NCI-H1105 treated with DMSO at 0.1 percent for 48 hours (cell line): ENCODE measurements at places on chromosomes 13 and 19.

GRCh38 chr13:48656608-48657007, 2.9 kb downstream of the CYSLTR2 start:
- DNase-seq: no peak

DNA sequence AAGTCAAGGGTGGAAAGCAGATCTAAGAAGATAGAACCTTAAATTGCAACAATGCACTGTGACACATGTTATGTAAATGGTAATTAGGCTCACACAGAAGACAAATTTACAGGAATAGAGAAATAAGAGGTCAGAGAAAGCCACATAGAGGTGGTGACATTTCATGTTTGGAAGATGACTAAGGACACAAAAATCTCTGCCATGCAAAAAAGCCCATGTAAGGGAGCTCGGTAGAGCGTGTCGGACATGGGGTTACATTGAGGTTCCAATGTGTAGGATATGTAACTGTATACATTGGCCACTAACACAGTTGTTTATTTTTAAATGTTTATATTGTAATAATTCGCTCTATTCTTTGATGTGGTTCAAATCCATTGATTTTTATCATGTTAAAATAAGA, 33.7 kb downstream of the SUGT1 start:
- no peak for DNase-seq

DNA sequence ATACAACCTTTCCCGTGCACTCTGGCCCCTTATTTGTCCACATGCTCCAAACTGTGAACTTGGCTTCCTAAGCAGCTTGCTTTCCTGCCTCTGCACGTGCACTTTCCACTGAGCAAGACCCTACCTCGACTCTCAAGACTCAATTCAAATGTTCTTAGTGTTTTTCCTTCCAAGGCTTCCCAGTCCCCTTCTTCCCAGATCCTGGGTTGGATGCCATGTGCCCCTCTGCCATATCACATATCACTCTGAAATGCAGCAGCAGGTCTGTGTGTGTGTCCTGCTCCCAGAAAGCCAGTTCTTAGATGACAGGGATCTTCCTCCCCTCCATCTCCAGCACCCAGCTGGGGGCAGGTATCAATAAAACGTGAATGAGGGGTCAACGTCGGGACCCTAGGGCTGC, 3.0 kb downstream of the ZNF557 start:
- no peak for DNase-seq

DNA sequence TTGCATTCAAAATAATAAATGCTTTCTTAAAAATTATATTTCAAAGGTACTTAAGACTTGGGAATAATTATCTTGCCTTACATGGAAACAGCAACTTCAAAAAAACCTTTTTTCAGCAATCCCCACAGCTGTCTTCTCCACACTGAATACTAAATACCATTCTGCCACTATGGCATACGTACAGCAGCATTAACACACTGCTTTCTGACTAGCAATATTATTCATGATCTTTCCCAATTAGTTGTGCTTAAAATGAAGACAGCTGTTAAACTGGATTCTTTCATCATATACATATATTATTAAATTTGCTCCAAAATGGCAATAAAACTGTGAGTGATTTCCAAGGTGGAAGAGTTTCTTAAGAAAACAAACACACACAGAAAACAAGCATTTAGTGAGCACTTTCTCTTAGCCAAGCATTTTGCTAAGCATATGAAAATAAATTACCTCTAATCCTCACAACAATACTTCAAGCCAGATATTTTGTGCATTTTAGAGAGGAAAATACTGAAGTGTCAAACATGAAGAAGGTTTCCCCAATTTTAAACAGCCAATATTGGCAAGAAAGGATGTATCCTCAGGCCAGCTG, 609.5 kb downstream of the SLITRK1 start:
- DNase-seq: no peak

DNA sequence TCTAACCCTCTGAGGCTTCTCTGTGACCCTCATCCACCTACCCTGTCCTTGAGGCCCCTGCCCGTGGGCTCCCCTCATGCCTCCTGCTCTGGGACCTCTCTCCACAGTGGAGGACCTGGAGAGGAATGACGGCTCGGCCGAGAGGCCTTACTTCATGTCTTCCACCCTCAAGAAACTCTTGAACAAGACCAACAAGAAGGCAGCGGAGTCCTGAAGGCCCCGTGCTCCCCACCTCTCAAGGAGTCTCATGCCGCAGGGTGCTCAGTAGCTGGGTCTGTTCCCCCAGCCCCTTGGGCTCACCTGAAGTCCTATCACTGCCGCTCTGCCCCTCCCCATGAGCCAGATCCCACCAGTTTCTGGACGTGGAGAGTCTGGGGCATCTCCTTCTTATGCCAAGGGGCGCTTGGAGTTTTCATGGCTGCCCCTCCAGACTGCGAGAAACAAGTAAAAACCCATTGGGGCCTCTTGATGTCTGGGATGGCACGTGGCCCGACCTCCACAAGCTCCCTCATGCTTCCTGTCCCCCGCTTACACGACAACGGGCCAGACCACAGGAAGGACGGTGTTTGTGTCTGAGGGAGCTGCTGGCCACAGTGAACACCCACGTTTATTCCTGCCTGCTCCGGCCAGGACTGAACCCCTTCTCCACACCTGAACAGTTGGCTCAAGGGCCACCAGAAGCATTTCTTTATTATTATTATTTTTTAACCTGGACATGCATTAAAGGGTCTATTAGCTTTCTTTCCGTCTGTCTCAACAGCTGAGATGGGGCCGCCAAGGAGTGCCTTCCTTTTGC, 10.8 kb upstream of the ILF3 start:
- no peak for DNase-seq

- peak; percentile 74 for DNase-seq
Measured at GRCh38 chr19:46478356-46478986, 7.1 kb upstream of the PNMA8A start.

DNA sequence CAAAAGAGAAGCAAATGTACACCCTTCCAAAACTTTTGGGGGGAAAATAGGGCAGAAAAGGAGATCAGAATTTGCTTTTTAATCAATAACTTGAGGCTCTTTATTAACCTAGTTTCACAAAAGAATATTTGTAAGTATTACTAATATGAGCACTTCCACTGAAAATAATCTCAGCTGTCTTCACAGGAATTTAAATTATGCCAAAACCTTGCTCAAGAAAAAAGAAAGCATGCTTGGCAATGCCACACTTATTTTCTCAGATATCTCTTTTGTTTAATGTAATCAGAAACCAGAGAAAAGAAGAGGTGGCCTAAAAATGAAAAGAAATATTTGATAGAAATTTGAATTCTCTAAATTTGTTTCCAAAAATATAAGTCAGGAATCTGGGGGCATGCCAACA, 234.9 kb upstream of the GPC6 start:
- DNase-seq: no peak

- no peak for DNase-seq
Measured at GRCh38 chr13:30863796-30864195, 42.3 kb upstream of the MEDAG start.

GRCh38 chr13:111122056-111122455, 6.9 kb downstream of the ARHGEF7 start:
- DNase-seq: peak; percentile 51

DNA sequence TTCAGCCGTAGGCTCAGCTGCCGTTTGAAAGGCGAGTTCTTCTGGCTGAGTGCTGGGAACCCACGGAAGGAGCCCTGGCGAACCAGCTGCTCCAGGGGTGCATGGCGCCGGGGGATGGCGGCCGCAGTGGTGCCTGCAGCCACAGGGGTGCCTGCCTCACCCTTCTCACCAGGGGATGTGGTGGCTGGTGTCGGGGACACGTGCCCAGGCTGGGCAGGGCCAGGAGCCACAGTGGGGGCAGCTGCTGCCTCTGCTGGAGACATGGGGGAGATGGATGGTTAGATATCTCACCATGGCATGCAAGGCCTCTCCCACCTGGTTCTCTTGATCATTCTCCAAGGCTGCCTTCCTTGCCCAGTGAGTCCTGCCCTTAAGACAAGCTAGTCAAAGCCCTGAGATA, 17.1 kb downstream of the NUMBL start:
- no peak for DNase-seq

- peak; percentile 60 for DNase-seq
Measured at GRCh38 chr13:36981156-36981743, 17.9 kb downstream of the ALG5 start.

GRCh38 chr19:14443632-14444216, 10.6 kb downstream of the PKN1 start:
- DNase-seq: no peak

GRCh38 chr13:26071691-26072090, 19.9 kb upstream of the SHISA2 start:
- no peak for DNase-seq

DNA sequence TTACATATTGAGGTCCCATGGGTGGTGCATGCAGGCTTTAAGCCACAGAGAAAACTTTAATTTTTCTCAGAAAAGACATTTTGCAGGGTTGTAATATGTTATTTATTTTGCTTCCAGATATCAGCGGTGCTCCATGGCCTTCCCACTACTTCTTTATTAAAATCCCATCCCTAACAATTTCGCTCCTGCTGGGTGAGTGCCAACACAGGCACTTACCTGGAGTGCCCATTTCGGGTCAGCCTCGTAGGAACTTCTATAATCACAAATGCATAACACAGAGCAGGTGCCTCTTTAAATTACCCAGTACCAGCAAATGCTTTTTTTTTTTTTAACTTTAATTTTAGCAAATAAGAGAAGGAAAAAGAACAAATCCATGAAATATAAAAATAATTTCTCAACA, 86.4 kb downstream of the EFNB2 start:
- DNase-seq: peak; percentile 92

DNA sequence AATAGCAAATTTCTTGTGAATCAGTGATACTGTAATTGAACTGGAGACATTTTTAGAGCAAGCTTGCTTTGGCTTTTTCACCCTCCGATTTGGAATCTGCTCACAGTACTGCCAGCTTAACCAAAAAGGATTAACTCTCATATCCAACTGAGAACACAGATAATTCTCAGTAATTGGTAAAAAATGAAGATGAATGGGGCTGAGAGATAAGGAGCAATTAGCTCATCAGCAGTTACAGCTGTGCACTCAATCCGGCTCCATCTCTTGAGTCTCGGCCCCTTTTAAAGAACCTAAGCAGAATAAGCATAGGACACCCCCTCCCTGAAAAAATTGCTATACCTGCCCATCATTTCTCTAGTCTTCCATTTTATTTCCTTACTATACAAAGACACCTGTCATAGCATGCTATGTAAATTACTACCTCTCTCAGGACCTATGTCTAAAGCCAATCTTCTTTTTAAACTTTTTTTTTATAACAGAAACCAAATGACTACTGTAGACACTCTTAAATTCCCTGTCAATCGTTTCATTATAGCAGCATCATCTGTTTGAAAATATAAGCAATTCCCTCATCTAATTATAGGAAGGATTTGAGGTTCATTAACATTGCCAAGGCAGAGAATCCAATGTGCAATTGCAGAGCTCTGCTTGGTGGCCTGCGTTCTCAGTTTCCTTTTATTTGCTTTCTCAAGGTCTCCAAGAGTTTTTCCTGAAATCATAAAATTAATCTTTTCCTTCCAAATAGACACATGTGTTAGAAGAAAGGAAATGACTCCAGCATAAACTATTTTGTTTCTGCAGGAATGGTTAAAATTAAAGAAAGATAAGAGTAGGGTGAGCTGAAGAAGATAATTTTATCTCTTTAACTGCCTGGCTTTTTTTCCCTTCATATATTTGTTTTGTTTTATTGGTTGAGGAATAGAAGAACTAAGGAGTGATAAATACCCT, 242.1 kb downstream of the DACH1 start:
- DNase-seq: peak; percentile 35

- DNase-seq: no peak
Measured at GRCh38 chr13:76816394-76816793, 69.8 kb downstream of the KCTD12 start.

DNA sequence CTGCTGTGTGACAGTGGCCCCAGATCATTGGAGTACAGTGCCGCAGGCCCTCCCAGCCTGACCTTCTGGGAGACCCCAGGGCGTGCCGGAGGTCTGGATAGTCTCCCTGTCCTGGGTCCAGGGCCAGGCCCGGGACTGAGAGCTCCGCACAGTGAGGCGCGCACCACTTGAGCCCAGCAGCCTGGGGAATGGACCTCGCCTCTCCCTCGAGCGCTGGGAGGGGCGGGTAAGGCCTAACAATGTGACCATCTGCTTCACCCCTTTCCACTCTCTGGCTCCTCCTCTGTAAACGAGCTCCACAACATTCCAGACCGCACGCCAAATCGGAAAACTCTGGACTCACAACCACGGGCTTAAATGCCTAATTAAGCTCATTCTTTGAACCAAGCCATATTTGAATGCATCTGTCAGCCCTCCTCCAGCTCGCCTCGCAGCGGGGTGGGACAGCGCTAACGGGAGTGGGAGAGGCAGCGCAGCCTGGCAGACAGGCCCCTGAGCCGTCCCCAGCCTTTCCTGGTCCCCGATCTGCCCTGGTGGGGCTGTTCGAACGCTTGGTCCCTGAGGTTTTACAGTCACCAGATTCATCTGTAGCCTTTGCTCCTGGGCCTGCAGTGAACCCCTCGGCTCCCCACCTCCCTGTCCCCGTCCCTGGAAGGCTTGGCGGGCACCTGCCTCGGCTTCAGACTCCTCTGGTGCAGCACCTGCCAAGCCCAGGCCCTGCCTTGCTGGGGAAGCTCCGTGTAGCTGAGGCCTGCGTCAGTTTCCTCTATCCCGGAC, 120.7 kb upstream of the VSTM2B start:
- DNase-seq: peak; percentile 96

DNA sequence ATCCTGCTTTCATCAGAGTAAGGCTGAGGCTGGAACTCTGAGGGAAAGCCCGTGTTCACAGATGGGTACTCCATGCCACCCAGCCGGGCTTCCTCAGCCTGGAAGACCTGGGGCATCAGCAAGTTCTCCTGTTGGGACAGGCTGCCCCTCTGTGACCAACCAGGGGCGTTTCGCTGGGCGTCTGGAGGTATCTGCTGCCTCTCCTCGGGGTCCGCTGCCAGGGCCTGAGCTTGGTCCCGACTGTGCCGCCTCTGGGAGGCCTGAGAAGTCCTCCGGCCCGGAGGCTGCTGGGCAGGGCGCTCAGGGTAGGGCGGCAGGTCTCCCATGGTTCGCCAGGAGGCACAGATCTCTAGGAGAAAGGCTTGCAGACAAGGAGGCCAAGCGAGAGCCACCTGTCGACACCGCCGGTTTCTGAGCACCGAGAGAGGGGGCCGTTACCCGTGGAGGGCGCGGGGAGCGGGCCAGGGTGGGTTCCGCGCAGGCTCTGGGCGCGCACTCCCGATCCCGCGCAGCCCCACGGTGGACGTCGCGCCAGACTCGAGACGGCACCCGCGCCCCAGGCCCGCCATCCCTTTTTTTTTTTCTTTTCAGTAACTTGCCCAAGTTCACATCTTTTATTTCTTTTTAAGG, at the start of gene RSPH6A:
RSPH6A (minus strand) TSS at position 458 of the 630 bp plus-strand sequence; CDS start at position 326, 132 bp downstream.
- peak; percentile 9 for DNase-seq

GRCh38 chr19:31439270-31439573, 90.0 kb upstream of the TSHZ3 start:
- no peak for DNase-seq
